ENCODE measurements at places on chromosomes 7 and 10.

DNA sequence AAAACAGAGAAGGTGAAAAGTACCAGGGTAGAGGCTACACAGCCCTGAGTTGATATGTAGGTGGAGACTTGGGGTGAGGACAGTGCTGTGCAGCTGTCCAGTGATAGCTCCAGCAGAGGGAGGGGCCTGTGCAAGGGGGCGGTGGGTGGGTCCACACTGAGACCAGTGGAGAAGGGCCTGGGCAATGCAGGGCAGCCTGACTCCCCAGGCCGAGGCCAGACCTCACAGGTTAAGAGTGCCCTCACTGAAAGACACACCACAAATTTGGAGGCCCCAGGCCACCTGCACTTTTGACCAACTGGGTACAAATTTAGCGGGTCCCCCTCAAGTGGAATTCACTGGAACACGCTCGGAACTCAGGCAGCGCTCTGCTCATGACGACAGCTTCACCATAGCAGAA lies 6.7 kb upstream of the RASGEF1A start:
- DNase-seq = no peak

- no peak for DNase-seq
Observed at GRCh38 chr7:90701771-90702170, 105.7 kb downstream of the CDK14 start.

GRCh38 chr7:41916450-41916927 lies 213.6 kb upstream of the INHBA start:
- DNase-seq = peak; percentile 96

DNA sequence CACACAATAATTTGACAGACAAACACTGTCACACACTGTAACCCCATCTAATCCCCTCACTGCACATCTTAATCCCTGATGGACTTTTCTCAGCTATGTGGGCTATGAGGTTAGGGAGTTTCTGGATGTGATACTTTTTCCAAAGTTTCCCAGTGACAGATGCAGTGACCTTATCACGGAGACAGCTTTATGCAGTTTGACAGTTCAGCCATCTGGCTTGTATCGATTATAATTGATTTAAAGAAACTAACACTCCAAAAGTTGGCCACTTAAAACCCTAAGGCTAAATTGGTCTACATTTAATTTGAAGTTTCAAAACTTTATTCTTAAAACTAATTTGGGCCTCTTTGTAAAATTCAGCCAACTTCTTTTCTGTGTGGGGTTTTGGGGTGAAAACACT lies 196.7 kb downstream of the SDK1 start:
- DNase-seq = no peak

- peak; percentile 12 for DNase-seq
Observed at GRCh38 chr7:83413831-83414230, 235.1 kb downstream of the SEMA3E start.

DNA sequence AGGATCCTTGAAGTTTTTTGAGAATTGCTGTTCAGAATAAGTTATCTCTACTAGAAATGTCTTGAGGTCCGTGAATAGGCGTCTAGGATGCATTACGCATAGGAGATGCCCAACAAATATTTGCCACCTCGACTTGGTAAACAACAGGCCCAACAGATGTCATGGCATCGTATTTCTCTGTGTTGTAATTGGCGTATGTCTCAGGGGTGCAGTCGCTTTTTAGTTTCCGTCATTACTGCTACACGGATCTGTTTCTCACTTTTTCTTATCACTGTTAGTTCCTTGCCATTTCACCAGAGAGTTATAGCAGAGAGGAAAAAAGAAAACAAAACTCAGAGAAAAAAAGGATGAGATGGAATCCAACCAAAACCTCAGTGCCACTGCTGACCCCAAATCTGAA lies 73.0 kb upstream of the SFMBT2 start:
- no peak for DNase-seq

DNA sequence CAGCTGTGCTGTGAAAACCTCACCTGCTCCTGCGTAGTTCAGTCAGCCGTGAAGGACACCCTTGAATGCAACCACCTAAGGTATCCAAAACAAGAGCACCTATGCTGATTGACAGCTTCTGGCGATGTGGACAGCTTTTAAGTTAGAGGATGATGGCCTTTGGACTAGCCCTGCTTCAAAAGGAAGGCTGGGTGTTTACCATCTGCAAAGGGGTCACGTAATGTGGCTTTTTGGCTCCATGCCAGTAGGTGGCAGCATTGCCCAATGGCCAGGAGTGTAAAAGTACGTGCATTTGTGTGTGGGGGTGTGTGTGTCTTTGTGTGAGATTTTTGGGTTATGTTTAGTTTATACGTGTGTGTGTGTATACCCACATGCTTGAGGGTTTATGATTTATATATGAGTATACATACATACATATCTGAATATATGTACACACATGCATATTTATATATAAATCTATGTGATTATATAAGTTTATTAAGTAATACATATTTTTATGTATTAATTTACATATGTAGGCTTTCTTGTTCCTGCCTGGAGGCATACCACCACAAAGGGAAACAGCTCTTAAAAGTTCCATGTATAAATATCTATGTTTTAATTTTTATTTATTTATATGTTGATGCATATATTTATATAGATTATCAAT lies 236.3 kb upstream of the ANKRD30A start:
- no peak for DNase-seq

GRCh38 chr10:42936580-42936979 lies 140.3 kb upstream of the RET start:
- no peak for DNase-seq

- DNase-seq = no peak
Observed at GRCh38 chr10:127318396-127318795, 122.0 kb upstream of the INSYN2A start.

DNA sequence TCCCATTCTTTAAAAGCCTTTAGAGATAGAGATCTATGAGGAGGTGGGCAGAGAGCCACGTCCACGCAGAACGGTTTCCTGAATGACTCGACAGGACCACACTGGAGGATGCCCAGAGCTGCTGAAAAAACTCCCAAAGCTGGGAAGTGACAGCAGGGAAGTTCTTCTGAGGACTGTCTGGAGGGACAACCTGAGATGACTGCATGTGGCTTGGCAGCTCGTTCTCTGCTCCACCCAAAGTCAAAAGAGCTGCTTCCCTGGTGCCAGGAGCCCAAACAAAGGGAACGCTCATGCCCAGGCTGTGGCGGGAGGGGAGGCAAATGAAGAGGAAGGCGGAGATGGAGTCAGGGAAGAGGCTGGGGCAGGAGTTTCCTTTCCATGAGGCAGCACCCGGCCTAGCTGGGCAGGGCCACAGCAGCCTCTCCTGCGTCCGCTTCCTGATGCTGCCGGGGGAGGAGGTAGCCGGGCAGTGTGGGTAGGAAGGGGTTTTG lies 95.4 kb downstream of the CCDC3 start:
- DNase-seq = no peak

DNA sequence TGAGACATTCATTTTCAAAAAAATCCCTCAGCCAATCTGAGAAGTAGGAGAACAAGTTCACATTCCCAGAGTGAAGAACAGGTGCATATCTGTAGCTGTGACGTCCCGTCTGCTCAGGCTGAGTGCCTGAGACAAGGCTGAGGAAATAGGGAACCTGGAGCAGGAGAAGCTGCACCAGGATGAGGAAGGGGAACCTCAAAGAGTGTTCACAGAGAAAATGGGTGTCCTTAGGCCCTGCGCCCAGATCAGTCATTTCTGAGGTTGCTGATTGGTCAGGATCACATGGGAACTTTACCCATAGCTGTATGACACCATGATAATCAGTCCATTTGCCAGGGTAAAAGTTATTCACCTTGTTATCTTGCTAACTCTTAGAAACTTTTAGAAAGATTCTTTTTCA lies 34.2 kb upstream of the TARP start:
- no peak for DNase-seq

DNA sequence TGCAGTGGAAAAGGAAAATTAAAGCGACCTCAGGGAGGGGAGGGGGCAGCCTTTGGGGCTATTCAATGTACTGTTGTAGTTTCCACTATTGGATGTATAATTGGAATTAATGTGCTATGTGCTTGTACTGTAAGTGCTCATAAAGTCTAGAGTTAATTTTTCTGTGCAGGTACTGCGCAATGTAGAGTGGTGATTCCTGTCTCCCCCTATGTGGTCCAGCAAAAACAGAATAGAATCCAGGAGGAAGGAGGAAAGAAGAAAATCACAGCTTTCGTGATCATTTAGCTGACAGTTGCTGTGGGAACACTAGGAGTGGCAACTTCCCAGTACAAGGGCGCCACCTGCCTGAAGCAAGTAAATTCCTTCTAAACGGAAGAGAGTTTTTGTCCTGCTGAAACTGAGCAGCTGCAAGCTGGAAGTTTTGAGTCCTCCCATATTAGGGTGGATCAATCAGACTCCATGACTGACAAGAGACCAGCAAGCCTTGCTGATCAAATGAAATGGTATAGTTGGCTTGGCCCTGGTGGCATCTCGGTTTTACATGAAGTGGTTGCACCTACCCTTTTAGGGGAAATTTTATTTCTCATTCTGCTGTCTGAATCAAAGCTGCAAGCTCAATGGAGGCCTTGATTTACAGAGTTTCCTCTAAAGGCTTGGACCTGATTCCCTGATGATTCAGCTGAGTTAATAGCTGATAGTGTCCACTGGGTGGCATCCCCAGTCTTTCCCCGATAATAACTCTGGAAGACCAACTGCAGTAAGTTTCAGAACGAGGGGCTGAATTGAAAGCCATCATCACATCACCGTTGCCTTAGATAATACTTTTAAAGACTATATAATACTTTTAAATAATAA lies 299.8 kb downstream of the HGF start:
- peak; percentile 72 for DNase-seq

DNA sequence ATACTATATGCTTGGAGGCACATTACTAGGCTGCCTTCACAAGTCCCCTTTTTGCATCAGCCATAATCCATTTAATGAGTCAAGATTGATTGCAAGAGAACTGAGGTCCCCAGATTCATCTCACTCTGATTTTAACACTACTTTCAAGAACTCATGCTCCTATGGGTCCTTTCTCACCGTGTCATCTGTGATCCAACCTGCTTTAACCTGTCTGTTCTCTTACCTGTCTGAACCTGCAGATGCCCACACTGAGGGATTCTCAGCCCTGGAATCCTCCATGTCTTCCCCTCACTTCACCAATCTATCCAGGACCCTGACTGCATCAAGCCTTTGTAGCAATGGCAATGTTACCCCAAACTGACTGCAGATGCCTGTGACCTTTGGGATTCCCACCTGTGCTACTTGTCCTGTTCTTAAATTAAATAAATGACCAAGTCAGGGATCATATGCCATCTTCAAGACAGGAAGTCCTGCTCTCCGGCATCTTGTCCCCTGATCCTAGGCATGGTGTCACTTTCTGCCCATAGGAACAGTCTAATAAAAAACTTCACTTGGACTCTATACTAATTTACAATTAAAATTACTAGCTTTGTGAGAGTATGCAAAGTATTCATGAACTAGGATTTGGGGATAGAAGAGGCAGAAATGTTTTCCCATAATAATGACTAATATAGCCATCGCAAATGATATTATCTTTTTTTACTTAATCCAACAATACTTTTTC lies 25.9 kb upstream of the GOT1 start:
- DNase-seq = no peak

DNA sequence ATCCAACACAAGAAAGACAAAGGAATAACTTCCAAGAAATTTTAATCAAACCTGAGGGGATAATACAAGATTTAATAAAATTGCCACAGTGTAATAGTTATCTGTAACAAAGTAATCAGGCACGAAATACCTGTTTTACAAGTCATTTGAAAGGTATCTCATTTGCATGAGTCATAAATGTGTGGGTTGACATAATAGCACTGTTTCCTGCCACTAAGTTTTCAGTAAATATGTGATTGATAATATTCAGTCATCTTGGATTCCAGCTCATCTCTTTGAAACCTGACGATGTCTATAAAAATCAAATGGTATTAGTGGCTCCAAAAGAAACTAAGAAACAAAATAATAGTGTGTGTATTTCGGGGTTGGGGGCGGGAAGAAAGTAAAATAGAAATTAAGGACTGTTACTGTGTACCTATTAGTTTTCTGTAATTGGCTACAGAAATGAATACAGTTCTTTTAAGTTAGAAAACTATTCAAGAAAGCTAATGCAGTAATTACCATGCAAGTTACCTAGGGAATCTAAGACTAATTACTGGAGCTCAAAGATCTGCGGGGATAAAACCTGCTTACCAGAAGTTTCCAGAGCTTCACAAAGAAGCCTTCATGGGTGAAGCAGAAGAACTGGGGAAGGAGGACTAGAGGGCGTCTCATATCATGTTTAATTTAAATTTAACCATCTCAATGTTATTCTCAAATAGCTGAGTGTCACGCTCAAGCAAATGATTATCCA lies 100.7 kb downstream of the ST8SIA6 start:
- peak; percentile 6 for DNase-seq

GRCh38 chr7:27156508-27156898 lies at the start of gene HOXA7:
HOXA7 (minus strand) TSS chr7:27156675; CDS start chr7:27156545, 130 bp downstream.
- DNase-seq = peak; percentile 82

DNA sequence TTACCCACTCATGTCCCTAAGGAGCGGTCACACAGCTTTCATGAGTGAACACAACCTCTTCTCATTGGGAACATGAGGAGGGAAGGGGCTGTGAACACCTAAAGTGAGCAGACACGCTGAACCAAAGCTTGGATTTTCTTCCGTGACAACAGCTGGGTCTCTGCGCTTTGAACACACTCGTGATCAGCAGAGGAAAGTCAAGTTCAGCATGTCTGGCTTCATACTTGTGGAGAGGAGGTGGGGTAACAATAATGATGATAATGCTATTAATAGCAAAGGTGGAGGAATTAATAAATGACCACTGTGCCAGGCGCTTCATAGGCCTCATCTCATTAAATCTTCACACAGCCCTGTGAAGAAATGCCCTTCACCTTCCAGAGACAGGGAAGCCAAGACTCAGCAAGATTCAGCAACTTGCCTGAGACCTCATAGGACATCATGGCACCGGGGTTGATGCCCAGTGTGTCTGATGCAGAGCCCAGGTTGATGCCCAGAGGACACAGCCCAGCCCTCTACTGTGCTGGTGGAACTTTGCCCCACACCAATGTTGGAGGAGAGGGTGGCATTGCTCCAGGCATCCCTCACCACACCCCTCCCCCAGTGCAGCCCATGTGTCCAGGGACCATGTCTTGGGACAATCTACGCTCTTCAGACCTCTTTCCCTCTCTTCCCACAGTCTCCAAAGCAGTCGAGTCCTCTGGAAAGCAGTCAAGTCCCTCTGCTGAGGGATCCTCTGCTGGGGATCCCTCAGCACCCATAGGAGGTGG lies 40.6 kb downstream of the GSDME start:
- no peak for DNase-seq
